Activated T-helper 1 cell treated with anti-CD3 and anti-CD28 coated beads, Interleukin-2, amount 50 U/mL, for 16 hours (primary cell): ENCODE measurements at places on chromosomes 2 and 18.

DNA sequence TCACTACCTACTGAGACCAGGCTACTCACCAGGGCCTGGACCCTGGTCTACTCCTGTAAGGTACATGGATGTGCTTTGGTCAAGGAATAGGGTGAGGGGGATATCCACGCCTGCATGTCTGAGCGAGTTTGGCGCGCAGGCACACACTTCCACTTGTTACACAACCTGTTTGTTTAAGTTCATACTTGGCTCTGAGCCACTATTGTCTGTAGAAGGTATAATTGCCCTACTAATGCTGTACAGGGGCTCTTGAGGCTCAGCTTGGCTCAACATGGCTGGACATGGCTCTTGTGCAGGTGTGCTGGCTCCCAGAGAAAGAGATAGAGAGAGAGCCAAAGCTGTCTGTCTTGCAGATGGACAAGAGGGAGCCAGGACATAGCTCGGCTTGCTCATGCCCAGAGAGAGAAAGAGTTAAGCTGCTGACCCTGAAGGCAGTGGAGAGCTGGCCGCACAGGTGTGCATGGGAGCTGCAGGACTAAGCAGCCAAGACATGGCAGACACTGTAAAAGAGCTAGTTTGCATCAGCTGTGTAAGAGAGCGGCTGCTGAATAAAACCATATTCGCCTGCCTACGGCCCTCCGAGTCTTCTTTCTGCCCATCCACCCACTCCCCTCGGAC is 35.2 kb downstream of the NPPC start:
- DNase-seq: no peak

DNA sequence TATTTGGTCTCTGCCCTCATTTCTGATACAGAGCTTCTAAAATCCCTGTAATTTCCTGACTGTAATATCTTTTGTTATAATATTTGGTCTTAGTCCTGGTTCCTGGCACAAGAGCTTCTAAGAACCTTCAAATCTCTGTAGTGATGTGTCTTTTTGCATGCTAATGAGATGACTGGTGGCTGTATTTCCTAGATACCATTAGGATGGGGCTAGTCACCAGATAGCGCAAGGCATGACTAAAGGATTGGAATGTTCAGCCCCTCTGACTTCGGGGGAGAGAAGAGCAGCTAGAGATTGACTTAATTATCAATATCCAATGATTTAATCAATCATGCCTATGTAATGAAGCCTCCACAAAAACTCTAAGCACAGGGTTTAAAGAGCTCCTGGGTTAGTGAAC is 620.8 kb upstream of the ACVR2A start:
- no peak for DNase-seq

- DNase-seq: no peak
These were observed 722 bp downstream of the MAP4K4 start for GRCh38 chr2:101698014-101698843.

- DNase-seq: no peak
These were observed 444.2 kb downstream of the LRATD1 start for GRCh38 chr2:15076668-15077067.

DNA sequence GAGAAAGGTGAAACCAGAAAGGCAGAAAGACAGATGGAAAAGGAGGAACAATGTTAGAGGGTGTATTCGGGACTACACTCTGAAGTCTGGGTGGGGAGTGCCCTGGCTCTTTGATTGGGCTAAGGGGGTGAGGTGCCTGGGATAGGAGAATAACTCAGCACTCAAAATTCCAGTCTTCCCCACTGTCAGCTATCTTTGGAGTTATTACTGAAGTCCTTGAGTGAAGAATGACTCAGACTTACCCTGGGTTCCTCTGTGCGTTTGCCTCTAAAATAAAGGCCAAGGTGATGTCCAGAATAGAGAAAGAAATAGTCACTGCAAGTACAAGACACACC is 151.8 kb upstream of the SERPINE2 start:
- DNase-seq: no peak

- no peak for DNase-seq
These were observed 40.6 kb downstream of the MOB4 start for GRCh38 chr2:197556456-197556855.

DNA sequence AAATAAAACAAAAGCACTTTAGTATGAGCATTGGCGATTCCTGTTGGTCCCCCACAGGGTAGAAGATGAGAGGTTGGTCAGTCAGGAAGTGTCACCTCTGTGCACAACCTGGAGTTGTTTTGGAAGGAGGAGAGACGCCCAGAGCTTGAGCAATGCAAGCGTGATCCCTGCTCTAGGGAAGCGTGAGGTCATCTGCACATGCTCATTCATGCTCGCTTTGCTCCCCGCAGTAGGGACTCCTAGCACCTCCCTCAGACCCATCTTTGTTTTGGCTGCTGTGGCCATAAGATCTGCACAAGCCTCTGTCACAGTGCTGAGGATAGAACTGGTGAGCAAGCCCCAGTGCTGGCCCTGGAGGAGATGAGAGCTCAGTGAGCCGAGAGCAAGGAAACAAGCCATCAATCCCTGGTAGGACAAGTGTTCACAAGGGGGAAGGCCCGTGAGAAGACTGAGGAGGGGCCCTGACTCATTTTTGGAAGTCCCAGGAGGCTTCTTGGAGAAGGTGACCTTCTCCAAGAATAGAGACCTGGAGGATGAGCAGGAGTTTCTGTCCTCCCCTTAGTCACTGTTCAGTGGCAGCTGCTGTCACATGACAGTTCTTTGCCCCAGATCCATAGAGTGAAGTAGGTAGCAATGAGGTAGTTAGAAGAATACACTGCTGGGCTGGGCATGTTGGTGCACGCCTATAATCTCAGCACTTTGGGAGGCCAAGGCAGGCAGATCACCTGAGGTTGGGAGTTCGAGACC is 13.3 kb upstream of the ATP8B1 start:
- no peak for DNase-seq

- DNase-seq: no peak
These were observed 76.1 kb upstream of the NOSTRIN start for GRCh38 chr2:168726375-168726774.

GRCh38 chr2:109615637-109616144 is 1.5 kb downstream of the SOWAHC start:
- DNase-seq: no peak

DNA sequence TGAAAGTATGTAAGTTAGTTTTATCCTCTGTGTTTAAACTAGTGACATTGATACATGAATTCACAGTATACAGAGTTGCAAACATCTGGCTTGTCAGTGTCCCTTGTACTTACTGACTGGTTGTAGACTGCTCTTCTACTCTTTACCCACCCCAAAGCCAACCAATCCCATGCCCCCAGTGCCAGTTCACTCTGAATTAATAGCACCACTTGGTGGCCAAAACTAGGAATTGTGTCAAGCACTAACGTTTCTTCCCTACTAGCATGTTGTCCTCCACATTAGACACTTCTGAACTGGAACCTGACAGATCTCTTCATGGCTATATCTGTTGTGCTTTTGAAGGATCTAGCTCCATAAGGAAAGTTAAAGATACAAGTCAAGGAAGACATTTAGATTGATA is 27.2 kb upstream of the OTX1 start:
- DNase-seq: no peak

DNA sequence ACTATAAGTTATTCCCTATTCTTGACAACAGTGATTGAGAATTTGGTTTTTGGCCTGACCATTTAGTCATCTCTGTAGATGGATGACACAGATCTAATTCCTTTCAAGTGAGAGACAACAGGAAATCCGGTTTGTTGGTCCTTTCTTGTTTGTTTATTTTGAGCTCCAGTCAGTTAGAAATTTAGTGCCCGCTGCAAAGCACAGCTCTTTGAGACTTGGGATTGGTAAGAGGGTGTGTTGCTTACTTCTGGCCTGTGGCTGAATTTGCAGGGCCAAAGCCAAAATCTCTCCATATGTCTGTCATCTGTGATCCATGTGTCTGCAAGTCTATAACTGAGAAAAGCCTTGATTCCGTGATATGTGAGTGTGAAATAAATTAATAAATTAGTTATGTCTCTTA is 74.3 kb downstream of the BIN1 start:
- no peak for DNase-seq

GRCh38 chr2:239891698-239892097 is 133.4 kb downstream of the NDUFA10 start:
- DNase-seq: no peak
